Islet precursor cell (in vitro differentiated cells): ENCODE measurements at places on chromosomes 16 and 17.

DNA sequence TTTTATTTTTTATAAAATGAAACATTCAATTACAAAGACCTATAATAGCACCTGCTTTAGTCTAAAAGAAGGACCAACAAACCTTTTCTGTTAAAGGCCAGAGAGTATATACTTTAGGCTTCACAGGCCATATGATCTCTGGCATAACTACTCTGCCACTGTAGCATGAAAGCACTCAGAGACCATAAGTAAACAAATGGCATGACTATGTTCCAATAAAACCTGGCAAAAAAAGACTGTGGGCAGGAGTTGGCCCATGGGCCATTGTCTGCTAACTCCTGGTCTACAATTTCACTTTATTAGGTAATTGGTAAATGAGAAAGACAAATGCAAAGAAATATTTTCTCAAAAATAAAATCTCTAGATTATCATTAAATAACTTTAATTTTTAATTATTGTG, 14.9 kb downstream of the CEP112 start:
- no peak for DNase-seq

GRCh38 chr17:76878568-76878967, 10.4 kb downstream of the MGAT5B start:
- no peak for DNase-seq

DNA sequence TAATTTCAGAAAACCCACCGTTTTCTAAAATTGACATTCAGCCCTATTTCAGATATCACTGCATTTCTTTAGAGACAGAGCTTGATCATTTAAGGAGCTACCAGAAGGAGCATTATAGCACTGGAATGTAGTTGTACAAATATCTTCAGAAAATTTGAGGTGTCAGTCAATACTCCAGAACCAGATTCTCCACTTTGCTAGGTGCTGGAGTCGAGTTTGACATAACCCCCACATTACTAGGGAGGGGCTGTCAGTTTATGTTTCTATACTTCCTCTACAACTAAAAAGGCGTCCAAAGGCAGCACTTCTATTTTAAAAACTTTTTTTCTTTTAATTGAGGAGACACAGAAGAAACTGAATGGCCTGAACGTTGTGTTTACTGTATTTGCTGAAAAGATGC, 892 bp upstream of the KIAA0513 start:
- no peak for DNase-seq

- DNase-seq: no peak
These were observed 188.8 kb downstream of the IRX3 start for GRCh38 chr16:54097774-54098173.

- peak; percentile 85 for DNase-seq
These were observed 12.1 kb upstream of the CBX8 start for GRCh38 chr17:79808763-79809529.

DNA sequence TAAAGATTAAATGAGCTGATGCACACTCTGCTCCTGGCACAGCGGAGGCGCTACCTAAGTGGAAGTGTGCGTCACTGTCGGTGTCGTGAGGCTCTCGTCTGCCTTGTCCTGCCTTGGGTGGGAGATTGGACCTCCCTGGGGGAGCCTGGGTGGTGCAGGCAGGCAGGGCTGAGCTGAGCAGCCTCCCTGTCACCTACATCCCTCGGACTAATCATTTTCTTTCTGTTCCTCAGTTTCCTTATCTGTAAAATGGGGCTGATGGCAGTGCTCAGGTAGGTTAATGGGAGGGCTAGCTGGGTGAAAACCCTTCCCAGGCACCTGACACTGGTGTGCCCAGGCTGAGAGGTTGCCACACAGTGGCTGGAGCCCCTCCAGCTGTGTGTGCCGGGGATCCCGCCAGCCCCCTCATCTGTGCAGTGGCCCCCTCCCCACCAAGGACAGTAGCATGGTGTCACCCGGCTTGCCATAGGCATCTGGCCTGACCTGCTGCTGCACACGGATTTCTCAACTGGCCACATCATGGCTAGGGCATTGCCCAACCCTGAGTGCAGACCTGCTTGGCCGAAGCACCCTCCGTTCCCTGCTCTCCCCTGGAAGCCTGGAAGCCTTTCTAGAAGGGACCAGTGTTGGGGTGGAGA, 4.3 kb downstream of the ADCY7 start:
- no peak for DNase-seq
